HS-5 (cell line): ENCODE measurements at places on chromosomes 2 and 18.

DNA sequence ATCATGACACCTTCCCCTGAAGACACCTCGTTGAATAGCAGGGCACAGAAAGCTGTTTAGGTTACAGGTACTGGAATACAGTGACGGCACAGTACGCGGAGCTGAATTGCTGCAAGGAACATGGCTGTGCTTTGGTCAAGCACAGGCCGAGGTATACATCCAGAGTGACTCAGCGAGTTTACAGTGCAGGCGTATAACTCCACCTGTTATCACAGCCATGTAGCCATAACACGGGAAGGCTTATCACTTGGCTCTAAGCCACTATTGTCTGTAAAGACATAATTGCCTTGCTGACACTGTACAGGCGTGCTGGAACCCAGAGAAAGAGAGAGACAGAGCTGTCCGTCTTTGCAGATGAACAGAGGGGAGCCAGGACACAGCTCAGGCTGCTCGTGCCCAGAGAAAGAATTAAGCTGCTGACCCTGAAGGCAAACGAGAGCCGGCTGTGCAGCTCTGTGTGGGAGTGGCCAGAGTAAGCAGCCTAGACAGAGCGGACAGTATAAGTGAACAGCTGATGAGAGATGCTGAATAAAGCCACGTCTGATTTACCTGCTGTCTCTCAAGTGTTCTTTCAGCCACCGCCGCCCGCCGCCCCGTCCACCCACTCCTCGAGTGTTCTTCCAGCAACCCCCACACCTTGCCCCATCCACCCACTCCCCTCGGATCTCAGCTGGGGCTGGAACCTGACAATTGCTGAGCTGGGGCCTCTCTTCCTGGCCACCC lies 87.3 kb upstream of the PPP1CB start:
- no peak for DNase-seq

DNA sequence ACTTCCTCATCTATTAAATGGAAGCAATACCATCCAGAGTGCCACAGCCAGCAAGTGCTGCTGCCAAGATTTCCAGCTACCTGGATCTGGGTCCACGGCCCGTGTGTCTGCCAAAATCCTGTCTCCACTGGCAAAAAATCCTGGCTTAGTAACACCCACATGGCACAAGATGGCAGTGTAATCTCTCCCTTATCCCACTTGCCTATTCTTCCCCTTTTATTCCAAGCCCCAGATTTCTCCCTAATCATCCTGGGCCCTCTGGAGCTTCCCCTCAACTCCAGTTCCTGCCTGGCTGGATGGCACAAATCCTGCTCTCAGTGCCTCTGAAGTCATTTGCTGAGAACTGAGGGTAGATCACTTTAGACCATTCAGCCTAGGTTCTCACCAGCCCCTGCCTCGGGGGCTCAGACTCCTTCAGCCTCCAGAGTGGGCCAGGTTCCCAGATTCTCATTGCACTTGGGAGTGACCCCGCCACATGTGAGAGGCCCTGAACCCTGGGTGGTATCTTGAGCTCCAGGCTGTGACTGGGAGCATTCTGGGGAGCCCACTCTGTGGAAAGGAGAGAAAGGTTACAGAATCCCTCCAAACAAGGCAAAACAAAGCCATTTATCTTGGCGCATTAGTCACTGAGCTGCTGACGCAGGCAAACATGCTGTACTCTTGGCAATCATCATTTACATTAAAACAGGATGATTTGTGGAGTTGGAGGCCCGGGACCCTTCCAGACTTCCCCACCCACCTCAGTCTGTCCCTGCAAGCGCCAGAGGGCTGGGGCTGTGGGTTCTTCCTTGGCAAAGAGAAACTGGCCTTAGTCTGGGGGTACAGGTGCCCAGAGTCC lies 325.8 kb downstream of the DYSF start:
- no peak for DNase-seq

- DNase-seq: no peak
Observed at GRCh38 chr18:41569867-41570266, 385.2 kb upstream of the PIK3C3 start.

- DNase-seq: no peak
Observed at GRCh38 chr2:181937473-181937872, 45.9 kb downstream of the ITPRID2 start.

- no peak for DNase-seq
Observed at GRCh38 chr2:210027608-210028007, 25.2 kb downstream of the RPE start.

DNA sequence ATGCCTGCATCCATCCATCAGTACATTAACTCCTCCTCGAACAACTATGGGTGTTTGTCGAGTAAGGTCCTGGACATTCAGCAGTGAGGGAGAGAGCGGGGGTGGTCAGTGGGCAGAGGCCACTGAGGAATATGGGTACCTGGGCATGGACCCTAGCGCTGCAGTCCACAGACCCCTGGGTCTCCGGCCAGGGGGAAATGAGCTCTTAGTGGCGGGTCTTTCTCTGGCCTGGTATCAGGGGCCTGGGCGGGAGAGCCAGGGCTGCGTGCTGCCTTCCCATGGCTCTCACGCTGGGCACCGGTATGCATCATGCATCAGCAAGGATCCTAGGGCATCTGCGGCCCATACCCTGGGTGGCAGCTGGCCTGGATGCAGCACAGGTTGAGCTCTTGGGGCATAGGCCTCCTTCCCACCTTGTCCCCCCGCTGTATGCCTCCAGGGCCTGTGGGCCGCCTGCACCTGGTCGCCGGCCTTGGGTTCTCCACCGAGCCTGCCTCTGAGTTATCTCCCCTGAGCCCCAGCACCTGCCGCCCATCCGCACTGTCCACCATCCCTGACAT lies 1.3 kb upstream of the MOCOS start:
- DNase-seq: no peak

DNA sequence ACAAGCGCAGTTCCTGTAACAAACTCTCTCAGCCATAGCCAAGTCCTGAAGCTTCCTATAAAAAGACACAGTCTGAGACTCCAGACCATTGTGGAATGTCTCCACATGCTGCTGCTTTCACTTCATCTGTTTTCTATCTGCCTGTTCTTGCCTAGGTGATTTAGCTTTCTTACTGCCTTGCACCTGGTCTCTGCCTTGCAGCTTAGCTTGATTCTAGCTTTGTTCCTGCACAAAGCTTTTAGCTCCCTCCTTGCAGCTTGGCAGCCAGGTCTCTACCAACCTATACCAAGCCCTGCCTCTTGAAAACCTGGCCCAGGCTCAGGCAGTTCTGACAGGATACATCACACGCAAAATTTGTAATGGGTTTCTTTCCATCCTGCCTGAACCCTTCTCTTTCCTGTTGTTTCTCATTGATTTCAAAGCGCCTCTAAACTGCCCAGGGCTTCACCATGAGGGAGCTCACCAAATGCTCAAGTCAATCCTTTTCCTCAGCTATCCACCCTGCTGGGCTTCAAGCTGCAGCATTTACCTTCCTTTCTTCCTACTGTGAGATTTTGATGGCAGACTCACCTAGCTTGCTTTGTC lies 941.3 kb upstream of the NXPH2 start:
- DNase-seq: no peak

- no peak for DNase-seq
Observed at GRCh38 chr2:191280290-191280689, 35.1 kb downstream of the MYO1B start.

GRCh38 chr2:223735659-223736244 lies 101.6 kb downstream of the AP1S3 start:
- peak; percentile 93 for DNase-seq

DNA sequence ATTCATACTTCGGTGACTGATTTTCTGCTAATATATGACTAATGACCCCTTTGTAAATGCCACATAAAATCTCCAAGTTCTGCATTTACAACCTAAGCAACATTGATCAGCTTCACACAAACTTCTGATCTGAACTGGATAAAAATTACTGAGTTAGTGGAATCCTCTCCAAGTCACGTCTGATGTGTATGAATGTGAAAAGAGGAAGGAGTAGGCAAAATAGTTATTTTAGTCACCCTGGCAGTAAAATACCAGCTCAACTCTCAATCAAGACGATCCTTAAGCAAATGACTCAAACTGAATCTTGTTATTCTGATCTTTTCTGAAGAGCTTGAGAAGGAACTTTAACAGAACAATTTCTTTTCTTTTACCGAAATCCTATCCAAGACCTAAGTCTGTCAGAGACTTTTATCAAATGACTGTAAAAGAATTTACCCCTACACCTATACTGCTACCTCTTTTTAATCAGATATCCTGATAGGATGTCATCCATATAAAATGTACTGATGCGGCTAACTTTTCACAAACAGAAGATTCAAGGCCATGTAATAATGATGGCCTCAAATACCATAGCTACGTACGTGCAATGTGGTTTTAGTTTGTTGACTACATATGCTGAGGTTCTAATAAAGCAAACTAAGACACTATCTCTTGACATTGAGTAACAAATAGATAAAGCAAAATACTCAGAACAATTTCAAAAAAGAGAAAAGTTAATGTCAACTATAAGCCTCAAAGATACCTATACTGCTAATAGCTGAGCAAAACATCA lies 23.7 kb downstream of the CUL3 start:
- DNase-seq: no peak

DNA sequence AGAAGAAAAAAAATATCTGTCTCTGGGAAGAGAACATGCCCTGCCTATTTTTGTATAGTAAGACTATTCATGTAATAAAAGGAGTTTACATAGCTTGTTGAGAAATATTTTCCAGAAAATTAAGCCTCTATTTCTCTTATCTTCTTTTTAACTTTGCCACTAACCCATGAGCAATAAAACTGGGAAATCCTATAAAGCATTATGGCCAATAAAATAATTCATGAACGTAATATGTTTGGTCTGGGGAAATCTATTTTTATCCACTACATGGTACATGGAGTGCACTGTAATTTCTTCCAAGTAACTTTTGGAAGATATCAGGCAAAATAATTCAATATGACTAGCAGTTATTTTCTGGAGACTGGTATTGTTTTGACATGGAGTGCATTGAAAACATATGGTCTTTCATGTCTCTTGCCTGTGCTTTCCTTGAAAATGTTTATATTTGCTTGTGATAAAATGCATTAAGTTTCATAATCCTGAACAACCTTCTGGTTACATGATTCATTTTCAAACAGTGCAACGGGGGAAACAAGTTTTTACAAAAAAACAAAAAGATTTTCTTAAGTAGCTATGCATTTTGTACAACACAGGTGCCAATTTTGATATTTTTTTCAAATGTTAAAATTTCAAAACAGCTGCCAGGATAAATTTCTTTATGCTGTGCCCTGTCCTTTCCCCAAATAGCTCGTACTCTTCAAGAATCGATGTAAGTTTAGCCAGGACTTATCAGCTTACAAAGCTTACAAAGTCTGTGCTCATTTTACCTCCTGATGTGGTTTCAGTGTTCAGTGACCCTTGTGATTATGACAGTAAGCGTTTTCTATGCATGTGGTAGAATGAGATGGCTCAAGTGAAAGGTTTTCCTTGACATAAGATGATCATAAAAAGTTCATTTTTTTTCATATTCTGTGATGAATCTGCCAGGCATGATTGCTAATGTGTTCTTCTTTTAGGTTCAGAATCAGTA lies 194.5 kb downstream of the UBE2E3 start:
- no peak for DNase-seq

- peak; percentile 44 for DNase-seq
Observed at GRCh38 chr18:8424917-8425725, 184.1 kb upstream of the RAB12 start.

- no peak for DNase-seq
Observed at GRCh38 chr2:207640661-207641060, 15.5 kb upstream of the METTL21A start.

GRCh38 chr18:4241090-4241617 lies 214.0 kb downstream of the DLGAP1 start:
- no peak for DNase-seq

DNA sequence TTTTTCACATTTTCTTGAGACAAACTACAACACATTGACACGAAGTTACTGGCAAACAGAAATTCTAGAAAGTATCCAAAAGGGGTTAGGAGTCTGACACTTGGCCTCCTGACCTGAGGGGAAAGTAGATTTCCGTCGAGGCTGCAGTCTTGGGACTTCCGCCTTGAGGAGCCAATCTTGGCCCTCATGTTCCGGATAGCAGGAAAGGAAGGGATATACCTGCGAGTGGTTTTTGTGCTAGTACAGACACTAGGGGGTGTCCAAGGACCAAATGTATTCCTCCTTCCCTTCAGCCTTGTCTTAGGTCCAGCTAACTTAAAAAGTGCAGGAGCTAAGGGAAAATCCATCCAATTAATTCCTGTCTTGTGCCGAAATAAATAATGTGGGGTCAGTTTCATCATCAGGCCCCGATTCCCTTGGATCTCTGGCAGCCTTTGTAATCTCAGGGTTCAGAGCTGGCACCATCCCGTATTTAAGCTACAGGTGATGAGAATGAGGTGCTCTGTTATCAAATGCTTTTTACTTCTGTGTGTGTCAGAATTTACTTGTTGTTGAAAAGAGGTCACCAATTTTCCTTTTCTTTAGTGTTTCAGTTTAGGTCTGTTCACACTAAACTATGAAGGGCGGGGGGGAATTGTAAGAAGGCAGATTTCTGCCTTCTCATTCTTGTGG lies 330.2 kb upstream of the FANCL start:
- peak; percentile 39 for DNase-seq

DNA sequence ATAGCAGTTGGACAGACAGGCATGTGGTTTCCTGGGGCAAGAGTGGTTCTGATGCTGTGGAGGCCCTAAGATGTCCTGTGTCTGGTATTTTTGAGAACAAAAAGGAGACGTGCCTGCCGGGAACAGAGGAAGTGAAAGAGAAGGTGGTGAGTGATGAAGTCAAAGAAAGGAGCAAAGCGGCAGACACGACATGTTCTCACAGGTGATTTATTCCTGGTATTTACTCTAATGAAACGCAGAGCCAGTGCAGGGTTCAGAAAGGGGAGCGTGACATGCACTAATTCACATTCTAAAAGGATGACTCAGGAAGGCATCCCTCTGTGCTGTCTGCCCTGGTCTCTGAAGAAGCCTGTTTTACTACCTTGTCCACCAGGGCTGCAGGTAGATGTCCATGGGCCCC lies 211.0 kb downstream of the KCNE4 start:
- DNase-seq: no peak

DNA sequence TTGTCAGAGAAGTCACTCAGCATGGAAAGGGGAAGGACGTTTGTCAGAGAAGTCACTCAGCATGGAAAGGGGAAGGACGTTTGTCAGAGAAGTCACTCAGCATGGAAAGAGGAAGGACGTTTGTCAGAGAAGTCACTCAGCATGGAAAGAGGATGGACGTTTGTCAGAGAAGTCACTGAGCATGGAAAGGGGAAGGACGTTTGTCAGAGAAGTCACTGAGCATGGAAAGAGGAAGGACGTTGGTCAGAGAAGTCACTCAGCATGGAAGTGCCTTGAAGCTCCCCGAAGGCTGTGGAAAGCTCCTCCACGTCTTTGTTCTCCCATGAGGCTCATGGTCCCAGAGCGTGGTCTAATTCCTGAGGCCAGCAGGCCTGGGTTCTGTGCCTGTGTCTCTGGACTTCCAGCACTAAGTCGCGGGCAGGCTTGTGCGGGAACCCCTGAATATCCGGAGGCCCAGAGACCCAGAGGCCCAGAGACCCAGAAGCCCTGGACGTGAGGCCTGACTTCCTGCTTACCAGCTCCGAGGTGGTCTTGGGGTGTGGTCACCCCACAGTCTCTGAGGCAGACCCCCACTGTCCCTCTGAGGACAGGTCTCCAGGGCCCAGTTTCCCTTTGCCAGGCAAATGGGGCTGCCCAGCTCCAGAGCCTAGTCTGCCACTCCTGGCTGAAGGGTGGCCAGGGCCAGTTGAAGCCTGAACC lies 70.4 kb upstream of the TWIST2 start:
- no peak for DNase-seq
